ENCODE measurements at places on chromosomes 11 and 22.

- DNase-seq, result no peak
Observed at GRCh38 chr22:23878219-23878618, 16.0 kb upstream of the MIF start.

DNA sequence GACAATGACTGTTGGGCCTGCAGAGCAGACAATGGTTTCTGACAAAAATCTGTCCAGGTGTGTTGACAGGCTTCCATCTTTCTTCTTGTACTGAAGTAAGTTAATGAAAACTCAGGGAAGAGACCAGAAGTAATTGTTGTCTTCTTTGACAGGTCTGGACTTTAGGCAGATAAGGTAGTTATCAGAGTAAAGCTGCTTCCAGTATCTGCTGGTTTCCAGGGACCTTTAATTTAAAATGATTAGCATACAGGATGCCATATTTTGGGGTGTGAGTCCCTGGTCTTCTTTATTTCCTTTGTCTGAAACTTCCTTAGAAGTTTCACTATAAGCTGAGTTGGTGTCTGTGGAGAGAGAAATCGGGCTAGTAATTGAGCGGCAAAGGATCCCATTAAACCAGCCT is 1.4 kb downstream of the TMX2 start:
- DNase-seq, result no peak

DNA sequence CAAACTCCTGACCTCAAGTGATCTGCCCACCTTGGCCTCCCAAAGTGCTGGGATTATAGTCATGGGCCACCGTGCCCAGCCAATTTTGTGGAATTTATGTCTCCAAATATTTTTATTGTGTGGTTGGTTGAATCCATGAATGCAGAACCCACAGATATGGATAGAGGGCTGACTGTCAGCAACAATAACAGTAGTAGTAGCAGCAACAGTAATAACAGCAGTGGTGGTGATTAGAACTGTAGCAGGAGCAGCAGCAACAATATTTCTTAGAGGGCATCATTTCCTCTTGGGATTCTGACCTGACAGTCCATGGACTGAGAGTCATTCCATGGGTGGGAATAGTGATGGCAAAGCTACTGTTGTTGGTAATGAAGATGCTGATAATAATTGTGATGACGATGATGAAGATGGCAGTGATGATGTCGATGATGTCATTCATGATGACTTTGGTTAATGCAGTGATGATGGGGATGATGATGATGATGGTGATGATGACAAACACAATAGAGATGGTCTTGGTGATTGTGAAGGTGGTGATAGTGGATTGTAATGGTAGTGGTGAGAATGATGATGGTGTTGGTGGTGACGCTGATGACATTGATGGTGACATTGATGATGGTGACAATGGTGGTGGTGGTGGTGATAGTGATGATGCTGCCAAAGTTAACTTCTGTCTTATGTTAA is 13.9 kb upstream of the CD82 start:
- no peak for DNase-seq

DNA sequence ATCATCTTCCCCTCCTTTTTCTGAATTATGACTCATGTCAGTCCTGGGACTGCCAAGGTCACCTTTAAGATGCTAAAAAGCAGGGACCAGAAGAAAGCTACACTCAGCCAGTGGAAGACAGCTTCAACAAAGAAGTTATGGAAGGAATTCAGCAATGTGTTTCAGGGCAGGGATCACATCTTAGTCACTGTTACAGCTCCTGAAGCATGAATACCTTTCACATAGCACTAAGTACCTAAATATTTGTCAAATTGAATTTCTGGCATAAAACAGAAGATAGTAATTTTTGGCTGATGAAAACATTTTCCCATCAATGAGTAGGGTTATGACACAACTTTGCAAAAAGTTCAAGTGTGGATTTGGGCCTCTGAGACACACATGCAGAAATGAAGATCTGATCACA is 5.2 kb downstream of the DDB1 start:
- no peak for DNase-seq

DNA sequence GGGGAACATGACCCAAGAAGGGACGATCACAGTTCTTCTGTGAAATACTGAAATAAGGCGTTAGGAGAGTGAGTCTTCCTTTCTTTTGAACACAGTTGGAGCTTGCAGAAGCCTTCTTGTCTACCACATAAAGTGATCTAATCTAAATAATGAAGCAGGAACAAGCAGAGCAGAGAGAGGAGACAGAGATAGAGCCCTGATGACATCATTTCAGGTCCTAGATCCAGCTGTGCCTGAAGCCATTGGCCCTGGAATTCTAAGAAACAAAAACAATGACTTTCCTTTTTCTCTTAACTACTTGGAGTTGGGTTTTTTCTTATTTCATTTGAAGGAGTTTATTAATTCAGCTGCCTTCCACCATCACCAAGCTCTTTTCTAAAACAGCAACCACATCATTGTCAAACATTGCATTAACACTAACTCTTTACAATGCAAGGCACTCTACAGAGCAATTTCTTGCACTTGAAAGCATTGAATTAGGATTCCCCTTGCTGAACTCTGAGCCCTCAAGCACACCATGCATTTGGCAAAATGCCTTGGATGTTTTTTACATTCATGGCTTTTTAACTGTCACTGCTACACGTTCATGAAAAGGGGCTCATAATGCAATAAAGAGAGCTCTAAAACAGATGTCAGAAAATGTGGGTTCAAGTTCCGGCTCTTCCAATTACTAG is 117.2 kb upstream of the TIMP3 start:
- no peak for DNase-seq

GRCh38 chr11:47899801-47900200 is 51.7 kb upstream of the NUP160 start:
- no peak for DNase-seq

DNA sequence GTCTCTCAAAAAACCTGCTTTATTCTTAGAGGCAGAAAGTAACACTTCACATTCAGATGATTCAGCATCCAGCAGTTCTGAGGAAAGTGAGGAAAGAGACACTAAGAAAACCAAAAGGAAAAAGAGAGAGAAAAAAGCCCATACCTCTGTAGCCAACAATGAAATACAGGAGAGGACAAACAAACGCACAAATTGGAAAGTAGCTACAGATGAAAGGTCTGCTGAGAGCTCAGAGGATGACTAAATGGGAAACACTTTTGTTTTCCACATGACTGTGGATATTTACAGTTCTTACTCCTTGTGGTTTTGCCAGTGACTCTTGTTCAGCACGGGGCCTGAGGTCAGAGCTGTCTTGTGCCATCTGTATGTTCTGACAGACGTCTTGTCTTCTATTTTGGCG is 3.8 kb downstream of the TIMM8B start:
- DNase-seq, result no peak

- no peak for DNase-seq
Observed at GRCh38 chr11:5021996-5022395, 24.3 kb upstream of the OR52J3 start.

- DNase-seq, result no peak
Observed at GRCh38 chr11:113199866-113200265, 114.5 kb upstream of the TTC12 start.

- no peak for DNase-seq
Observed at GRCh38 chr22:43996170-43996980, 27.7 kb upstream of the PARVB start.

DNA sequence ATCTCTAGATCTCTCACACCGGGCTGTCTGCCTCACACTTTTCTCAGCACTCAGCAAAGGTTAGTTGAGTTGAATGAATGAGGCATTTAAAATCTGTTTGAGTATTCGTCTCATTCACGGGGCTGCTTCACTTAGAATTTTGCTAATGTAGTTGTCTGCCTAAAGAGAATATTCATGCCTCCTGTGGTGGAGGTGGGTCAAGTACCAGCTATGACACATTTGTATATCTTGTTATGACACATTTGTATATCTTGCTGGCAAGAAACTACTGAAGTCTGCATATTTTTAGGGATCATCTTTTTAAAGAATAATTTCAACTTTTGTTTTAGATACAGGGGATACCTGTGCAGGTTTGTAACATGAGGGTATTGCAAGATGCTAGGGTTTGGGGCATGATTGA is 43.1 kb downstream of the LDLRAD3 start:
- no peak for DNase-seq

GRCh38 chr11:63816166-63816565 is 2.9 kb downstream of the SPINDOC start:
- no peak for DNase-seq

- DNase-seq, result no peak
Observed at GRCh38 chr11:119323532-119324033, 6.7 kb upstream of the MCAM start.

- DNase-seq, result no peak
Observed at GRCh38 chr11:96075532-96075959, 151.6 kb upstream of the MTMR2 start.

DNA sequence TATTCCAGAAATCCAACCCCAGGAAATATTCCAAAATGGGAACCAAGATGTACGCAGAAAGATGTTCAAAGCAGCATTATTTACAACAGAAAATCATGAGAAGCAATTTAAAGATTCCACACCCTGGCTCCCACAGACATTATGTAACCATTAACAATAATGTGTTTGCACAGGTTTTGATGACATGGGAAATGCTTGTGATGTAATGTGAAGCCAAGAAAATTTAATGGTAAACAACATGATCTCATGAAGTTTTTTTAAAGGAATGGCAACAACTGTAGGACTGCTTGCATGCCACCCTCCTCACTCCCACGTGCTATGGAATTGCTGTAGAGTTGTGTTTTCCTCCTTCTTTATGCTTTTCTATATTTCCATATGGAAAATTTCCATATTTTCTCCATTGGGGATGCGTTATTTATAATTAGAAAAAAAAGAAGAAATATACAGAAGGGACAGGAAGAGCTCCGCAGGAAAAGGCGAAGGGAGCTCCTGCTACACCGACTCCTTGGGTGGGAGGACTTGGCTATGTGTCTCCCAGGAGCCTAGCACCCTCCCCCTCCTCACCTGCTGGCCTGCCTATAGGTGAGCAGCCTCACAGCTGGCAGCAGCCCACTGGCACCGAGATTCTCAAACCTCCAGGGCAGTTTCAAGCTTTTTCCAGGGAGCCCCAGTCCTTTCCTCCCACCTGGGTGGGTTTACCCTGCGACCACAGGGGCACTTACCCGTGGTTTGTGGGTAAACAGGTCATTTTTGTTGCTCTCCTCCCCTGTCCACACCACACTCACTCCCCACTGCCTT is 20.9 kb downstream of the LRFN4 start:
- DNase-seq, result no peak

DNA sequence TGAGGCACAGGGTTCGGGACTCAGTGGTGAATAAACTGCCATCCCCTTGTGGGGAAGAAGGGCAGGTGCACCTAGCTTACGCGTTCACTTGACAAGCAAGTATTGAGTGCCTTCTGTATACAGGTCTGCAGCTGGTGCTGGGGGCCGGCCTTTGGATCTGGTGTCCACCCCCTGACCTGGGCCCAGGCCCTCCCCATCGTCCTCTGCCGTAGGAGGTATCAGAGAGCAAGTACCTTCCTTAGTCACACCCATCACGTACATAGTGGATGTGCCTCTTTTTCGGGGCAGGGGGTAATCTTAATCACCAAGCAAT is 53.3 kb downstream of the SMIM38 start:
- DNase-seq, result no peak
